ENCODE measurements at places on chromosomes 1 and 21. TPM values are rescaled to one million over a fixed set of nuclear protein-coding genes. Genes with fewer than 3 reads are reported as not detected.

DNA sequence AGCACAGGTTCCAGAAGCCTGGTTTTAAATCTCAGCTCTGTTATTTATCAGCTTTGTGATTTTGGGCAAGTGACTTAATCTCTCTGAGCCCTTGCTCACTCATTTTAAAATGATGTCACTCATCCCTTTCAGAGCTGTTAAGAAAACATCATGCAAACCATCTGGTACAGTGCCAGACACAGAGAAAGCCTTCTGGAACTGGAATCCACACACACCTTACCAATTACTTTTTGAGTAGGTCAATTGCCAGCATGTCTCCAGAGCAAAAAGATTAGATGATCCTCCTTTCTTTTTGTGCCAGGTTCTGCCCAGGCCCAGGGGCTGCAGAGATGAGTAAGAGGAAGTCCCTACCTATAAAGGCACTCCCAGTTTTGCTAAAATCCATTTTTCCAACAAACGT lies 61.3 kb downstream of the ROR1 start:
- no peaks in the 10 kb centered on the region for H3K36me3 ChIP-seq
- no peak overlapping the region for H3K4me3 ChIP-seq
- no peak overlapping the region for H3K27ac ChIP-seq
- no peak for DNase-seq

GRCh38 chr1:203524824-203525223 lies 30.9 kb downstream of the OPTC start:
- DNase-seq, result no peak
- no peaks in the 10 kb centered on the region for H3K36me3 ChIP-seq
- H3K27ac ChIP-seq, result no peak overlapping the region
- H3K4me3 ChIP-seq, result no peak overlapping the region
- no peaks in the 10 kb centered on the region for H3K27me3 ChIP-seq
- H3K4me1 ChIP-seq, result peaks cover 1% of the 10 kb centered on the region

GRCh38 chr1:91707890-91708218 lies 178.1 kb downstream of the TGFBR3 start:
- H3K4me1 ChIP-seq, result peaks cover 27% of the 10 kb centered on the region
- no peak for DNase-seq
- no peaks in the 10 kb centered on the region for H3K27me3 ChIP-seq
- no peak overlapping the region for H3K4me3 ChIP-seq
- peaks cover 39% of the 10 kb centered on the region for H3K36me3 ChIP-seq

GRCh38 chr1:240385985-240386978 lies 225.7 kb downstream of the GREM2 start:
- no peaks in the 10 kb centered on the region for H3K36me3 ChIP-seq
- no peak for DNase-seq
- no peaks in the 10 kb centered on the region for H3K27me3 ChIP-seq
- no peak overlapping the region for H3K27ac ChIP-seq
- no peak overlapping the region for H3K4me3 ChIP-seq

DNA sequence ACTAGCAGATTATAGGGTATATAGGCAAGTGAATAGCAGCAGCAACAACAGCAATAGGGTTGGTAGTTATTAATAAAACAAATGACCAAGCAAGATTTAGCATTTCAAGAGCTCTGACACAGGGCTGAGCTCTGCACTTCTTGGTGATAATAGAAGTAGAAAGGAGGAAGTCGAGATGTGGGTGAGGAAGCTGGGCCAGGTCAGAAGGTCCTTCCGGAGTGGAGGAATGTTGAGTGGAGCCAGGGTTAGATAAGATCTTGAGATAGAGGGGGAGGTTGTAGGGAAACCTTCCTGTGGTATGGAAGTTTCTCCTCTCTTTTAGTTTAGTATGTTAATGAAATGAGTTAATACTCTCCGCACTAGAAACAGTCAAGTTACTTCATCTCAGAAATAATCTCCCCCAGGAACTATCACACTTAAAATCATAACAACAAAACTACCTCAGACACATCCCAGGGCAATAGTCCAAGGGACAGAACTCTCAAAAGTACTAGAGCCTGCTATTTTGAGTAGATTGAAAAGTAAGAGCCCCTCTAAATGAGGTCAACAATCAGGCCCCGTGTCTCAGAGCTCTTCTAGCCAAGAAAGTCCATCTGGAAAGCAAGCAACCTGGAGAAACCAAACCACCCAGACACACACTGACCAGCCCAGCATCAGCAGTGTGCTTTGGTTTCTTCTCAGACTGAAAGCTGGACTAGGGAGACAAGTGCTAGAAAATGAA lies 45.4 kb upstream of the ATP1B1 start:
- H3K27ac ChIP-seq, result no peak overlapping the region
- H3K36me3 ChIP-seq, result no peaks in the 10 kb centered on the region

GRCh38 chr1:37949524-37950152 lies 2.8 kb upstream of the INPP5B start:
- peaks cover 13% of the 10 kb centered on the region for H3K4me1 ChIP-seq
- no peak overlapping the region for H3K27ac ChIP-seq
- no peaks in the 10 kb centered on the region for H3K27me3 ChIP-seq
- H3K36me3 ChIP-seq, result peaks cover 2% of the 10 kb centered on the region
- H3K4me3 ChIP-seq, result no peak overlapping the region

- DNase-seq, result no peak
- H3K4me3 ChIP-seq, result no peak overlapping the region
- peaks cover 22% of the 10 kb centered on the region for H3K4me1 ChIP-seq
- H3K36me3 ChIP-seq, result no peaks in the 10 kb centered on the region
These were observed 12.2 kb upstream of the RAB4A start for GRCh38 chr1:229258757-229259060.

- no peaks in the 10 kb centered on the region for H3K36me3 ChIP-seq
- H3K27ac ChIP-seq, result no peak overlapping the region
- H3K4me1 ChIP-seq, result peaks cover 5% of the 10 kb centered on the region
These were observed 53.2 kb upstream of the TMEM51 start for GRCh38 chr1:15100121-15100879.

The KRTAP12-3 gene
- not detected for total RNA-seq

- peaks cover 34% of the 10 kb centered on the region for H3K36me3 ChIP-seq
- peaks cover 9% of the 10 kb centered on the region for H3K27me3 ChIP-seq
- peak; percentile 70 for DNase-seq
- H3K4me1 ChIP-seq, result peaks cover 18% of the 10 kb centered on the region
These were observed 2.1 kb upstream of the PER3 start for GRCh38 chr1:7781923-7782495.

The ADORA1 gene
- not detected for total RNA-seq

- no peak overlapping the region for H3K4me3 ChIP-seq
- peaks cover 66% of the 10 kb centered on the region for H3K36me3 ChIP-seq
- H3K4me1 ChIP-seq, result peaks cover 48% of the 10 kb centered on the region
- no peaks in the 10 kb centered on the region for H3K27me3 ChIP-seq
- no peak overlapping the region for H3K27ac ChIP-seq
These were observed 44.5 kb downstream of the RPS6KA1 start for GRCh38 chr1:26574018-26574417.
